ENCODE measurements at places on chromosomes 4 and X.
A peak's percentile ranks its signal among the peaks of the same experiment; 100 is the strongest.

GRCh38 chr4:38946919-38947318 is 79.3 kb downstream of the FAM114A1 start:
- DNase-seq: no peak

DNA sequence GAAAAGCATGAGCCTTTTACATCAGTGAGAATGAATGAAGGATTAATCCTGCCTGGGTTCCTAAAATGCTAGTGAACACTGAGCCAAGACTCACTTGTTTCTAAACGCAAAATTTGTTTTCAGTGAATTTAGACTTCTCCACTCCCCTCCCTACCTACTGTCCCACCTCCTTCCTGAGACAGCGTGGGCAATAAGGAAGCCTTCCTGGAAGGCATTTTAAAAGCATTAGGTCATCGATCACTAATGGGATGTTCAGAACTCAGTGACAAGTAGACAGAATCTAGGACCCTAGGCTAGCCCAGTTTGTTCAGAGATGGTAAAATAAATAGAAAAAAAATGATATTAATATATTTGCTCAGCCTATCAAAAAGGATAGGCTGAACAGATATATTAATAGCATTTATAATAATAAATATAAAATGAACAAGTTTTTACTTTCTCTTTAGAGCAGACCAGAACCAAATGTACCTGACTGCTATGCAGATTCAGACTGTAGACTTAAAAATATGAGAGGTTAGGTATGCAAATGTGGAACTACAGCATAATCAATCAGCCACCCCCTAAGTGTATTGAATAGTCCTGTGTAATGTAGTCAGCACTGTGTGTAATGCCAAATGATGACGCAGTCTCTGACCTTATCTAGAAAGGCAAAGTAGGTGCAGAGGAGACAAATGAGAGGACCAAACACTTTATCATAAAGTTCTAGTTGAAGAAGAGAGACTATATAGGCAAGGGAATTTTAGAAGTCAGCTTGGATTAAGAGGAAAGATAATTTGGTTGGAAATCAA is 331.1 kb downstream of the GPAT3 start:
- DNase-seq: no peak

DNA sequence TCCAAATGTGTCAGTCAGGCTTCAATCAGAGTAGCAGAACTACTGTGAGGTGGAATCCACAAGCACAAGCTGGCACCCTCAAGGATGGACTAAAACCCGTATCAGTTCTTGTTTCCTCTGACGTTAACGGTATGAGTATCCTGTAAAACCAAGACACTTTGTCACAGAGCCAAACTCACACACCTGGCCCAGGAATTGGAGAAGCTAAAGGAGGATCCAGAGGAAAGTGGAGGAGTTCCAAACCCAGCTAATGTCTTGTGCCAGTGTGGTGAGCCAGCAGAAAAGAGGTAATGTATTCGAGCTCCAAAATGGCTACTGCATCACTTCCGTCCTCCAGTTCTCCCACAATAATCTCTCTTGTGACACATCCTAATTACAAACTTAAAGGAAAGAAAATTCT is 44.7 kb downstream of the ATP1B4 start:
- DNase-seq: no peak

- no peak for DNase-seq
Measured at GRCh38 chrX:16592194-16592770, 57.7 kb upstream of the S100G start.

GRCh38 chr4:140829825-140830224 is 73.6 kb upstream of the TBC1D9 start:
- DNase-seq: no peak

GRCh38 chrX:110318664-110318968 is 731 bp upstream of the AMMECR1 start:
- DNase-seq: peak; percentile 6

DNA sequence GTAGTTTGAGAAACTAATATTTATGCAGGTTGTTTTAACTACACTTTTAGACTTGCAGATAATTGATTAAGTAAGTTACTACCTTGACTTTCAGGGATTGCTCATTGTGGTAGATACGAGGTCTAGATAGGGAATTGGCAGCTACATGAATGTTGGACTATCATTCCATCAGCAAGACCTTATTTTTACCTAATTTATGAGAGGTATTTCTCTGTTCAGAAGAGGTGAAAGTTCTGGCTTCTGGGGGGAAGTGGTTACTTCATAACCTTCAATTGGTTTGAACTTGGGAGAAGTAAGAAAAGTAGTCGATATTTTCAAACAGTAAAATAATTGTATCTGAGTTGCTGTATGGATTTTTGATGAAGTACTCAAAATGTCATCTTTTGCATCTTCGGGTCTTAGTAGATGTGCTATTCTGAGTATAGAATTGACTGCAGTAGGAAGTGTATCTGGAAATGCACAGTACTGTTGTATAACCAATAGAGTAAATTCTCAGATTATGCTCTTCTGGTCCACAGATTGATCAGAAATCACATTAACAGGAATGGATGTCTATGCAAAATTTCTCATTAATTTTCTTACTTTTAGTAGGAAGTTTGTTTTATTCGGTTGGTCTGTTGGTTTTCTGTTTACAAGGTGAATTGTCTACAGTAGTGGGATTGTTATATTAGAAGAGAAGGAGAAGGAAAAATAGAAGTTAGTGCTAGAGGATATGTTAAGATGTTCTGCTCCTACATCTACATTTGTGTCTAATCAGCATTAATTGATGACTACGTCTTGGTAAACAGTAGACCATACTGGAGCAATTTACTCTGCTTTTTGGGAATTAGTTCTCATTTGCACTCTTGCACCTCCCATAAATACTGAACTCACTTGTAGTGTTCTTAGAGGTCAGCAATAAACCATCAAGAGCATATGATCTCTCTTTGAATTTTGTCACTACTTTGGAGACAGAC is 3.0 kb downstream of the NFKB1 start:
- DNase-seq: no peak

DNA sequence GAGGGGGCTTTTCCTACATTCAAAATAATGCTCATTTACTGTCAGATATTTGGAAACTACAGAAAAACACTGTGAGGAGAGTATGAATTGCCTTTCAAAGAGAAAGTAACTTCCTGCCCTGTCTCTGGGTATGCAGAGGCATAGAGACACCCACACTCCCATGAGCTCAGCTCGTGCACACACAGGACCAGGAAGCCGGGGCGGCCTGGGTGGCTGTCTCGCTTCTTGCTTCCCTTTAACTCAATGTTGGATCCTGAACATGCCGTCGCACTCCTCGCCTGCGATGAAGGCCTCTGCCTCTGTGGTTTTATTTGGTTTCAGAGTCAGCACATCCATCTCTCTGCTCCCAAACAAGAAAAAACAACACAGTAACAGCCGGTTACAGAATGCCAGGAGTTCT is 40.1 kb upstream of the GPR78 start:
- no peak for DNase-seq

DNA sequence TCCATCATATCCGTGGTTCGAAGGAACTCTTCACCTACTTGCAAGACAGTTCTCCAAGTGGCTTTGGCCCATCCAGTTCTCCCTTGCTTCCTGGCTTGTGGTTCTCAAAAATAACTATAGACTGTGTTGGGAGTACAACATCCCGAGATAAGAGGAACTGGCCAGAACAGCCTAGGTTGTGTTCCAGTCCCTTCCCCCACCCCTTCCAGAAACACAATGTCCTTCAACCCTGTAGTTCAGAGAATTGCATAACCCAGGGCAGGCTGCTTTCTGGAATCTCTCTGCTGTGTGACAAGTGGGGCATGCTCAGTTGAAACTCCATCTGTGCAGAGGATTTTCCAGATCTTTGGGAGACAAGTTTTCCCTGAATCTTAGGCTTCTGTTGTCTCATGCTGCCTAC is 206.5 kb downstream of the PCDH10 start:
- no peak for DNase-seq

DNA sequence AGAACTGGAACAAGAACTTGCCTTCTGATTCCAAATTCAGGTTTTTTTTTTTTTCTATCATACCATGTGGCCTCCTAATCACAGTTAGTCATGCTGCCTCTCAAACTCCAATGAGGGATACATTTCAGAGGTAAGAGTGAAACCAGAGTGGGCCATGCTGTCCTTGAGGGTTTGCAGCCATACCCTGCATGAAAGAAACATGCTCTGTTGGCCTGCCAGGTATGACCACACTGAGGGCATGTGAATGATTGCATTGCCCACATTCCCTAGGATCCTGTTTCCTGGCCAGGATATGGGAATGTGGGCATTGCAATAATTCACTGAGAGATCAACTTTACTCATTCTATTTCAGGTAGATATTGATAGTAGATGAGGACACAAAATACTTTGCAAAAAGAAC is 56.4 kb upstream of the DDIT4L start:
- DNase-seq: no peak

DNA sequence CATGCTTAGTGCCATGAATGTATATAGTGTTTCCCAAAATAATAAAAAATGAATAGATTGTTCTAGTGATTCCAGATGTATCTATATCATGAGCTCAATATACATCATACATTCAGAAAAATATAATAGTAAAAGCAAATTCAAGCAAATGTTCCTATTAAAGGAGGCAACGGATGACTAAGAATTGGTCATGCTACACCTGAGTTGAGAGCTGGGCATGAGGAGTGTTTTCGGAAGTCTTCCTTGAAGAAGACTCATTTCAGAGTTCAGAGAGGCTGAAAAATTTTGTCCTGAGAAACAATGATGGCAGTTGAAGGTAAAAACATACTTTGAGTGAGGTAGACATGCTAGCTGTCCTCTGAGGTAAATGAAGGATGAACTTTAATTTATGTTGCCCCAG is 79.3 kb upstream of the IL1RAPL2 start:
- no peak for DNase-seq

DNA sequence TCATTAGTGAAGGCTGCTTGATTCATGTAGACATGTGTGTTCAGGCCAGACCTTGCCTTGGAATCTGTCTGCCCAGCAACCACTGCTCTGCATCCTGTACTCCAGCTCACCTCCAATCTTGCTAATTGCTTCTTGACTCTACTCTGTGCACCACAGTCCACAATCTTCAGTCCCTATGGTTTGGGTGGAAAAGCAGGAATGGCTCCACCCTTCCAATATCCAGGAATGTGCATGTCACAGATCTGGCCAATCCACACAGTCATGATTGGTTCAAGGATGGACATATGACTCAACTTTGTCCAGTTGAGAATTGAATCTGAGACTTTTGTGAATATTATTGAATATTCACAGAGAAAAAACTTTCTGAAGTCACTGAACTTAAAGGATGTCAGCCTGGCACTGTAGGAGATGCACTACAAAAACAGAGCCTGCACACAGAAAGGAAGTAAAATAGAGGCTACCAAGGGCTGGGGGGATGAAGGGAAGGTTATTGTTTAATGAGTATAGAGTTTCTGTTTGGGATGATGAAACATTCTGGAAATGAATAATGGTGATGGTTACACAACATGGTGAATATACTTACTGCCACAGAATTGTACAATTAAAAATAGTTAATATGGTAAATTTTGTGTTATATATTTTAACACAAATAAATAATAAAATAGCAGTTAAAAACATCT is 161.3 kb upstream of the USP38 start:
- no peak for DNase-seq

DNA sequence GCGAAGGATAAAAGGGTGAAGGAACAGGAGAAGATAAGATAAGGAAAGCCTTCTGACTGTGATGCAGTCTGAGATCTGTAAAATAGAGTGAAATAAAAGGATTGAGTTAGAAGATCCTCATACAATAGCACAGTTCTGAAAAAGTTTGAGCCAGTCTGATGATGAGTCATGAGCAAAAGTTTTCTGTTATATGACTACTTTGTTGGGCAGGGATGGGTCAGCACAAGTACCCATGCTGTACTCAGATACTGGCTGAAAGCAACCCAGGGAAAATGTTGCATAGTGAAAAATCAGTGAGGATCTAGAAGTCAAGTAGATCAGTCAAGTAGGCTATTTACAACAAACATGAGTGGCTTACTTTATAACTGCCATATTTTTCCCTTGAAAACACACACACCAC is 253.5 kb downstream of the PCDH10 start:
- DNase-seq: no peak

GRCh38 chr4:80259012-80259411 is 7.5 kb upstream of the FGF5 start:
- no peak for DNase-seq

DNA sequence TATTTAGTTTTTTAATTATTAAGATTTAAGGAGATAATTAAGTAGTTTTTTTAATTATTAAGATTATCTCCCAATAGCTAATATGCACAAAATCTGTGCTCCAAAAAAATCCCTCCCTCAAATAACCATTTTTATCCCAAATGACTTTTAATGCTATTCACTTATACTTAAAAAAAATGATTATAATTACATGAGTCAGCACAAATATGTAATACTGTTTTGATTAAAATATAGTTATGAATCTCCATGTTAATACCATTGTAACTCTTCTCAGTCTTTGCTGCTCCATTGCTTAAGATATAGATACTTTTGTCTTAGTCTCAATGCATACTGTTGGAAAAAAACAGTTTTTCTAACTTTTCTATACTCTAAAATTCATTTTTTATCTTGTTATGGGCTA is 1121.1 kb upstream of the ADGRL3 start:
- DNase-seq: no peak

GRCh38 chr4:11596989-11597388 is 168.3 kb upstream of the HS3ST1 start:
- DNase-seq: no peak

- DNase-seq: no peak
Measured at GRCh38 chr4:23353200-23353599, 536.6 kb downstream of the PPARGC1A start.

DNA sequence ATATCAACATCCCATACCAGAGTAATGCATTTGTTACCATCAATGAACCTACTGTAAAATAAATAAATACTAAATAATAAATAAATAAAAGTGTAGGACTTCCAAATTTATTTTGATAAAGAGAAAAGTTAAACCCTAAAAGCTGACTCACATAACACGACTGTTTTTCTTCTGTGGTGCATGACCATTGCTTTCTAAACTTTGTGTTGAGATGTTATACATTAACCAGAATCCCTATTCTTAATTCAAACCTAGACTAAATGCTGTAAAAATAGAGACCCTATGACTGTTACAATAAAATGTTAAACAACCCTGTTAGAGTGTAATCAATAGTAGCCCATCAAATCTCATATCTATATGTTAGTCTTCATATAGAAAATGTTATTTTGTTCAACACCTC is 20.9 kb upstream of the PRMT9 start:
- DNase-seq: no peak

- no peak for DNase-seq
Measured at GRCh38 chr4:41296995-41297394, 40.3 kb downstream of the UCHL1 start.

- no peak for DNase-seq
Measured at GRCh38 chr4:39037491-39037825, 5.2 kb upstream of the TMEM156 start.

GRCh38 chrX:68454476-68455150 is 21.3 kb upstream of the OPHN1 start:
- no peak for DNase-seq
